ENCODE measurements at places on chromosomes 1 and 21. TPM values are rescaled to one million over a fixed set of nuclear protein-coding genes. Genes with fewer than 3 reads are reported as not detected.

Gene LRRC71
- not detected for total RNA-seq

Gene FCGR3A
- total RNA-seq = 0.17 TPM

Gene FOXD3
- total RNA-seq = 0.17 TPM

Gene MEX3A
- 6.1 TPM for total RNA-seq

Gene NOS1AP
- 5.3 TPM for total RNA-seq

Gene ALPL
- 0.61 TPM for total RNA-seq

Gene EFCAB7
- total RNA-seq = 6.0 TPM

Gene ASAP3
- total RNA-seq = 19.7 TPM

DNA sequence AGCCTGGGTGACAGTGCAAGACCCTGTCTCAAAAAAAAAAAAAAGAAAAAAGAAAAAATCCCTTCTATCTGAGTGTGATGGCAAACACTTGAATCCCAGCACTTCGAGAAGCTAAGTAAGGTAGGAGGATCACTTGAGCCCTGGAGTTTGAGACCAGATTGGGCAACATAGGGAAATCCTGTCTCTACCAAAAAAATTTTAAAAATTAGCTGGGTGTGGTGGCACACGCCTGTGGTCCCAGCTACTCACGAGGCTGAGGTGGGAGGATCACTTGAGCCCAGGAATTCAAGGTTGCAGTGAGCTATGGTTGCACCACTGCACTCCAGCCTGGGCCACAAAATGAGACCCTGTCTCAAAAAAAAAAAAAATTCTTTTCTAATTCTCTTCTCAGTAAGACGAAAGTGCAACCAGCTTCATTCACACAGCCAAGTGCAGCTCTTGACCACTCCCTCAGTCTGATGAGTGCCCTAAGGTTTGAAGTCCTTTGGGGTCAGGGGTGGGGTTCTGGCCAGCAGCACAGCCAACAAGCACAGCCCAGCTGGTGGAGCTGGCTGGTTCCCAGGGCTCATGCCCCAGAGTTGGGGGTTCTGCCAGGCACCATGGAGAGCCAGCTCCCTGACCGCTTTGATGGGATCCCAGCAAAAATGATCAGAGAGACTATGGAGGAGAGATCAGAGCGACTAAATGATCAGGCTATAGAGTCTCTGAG, 8.0 kb downstream of the SLC2A5 start:
- no peak for DNase-seq

GRCh38 chr1:174700775-174701174, 253.0 kb downstream of the GPR52 start:
- no peak for DNase-seq

- no peak for DNase-seq
Measured at GRCh38 chr1:91712981-91713841, 172.7 kb downstream of the TGFBR3 start.

GRCh38 chr1:8267307-8267706, 50.6 kb upstream of the SLC45A1 start:
- no peak for DNase-seq

- DNase-seq = no peak
Measured at GRCh38 chr1:55249646-55250398, 34.7 kb upstream of the USP24 start.

DNA sequence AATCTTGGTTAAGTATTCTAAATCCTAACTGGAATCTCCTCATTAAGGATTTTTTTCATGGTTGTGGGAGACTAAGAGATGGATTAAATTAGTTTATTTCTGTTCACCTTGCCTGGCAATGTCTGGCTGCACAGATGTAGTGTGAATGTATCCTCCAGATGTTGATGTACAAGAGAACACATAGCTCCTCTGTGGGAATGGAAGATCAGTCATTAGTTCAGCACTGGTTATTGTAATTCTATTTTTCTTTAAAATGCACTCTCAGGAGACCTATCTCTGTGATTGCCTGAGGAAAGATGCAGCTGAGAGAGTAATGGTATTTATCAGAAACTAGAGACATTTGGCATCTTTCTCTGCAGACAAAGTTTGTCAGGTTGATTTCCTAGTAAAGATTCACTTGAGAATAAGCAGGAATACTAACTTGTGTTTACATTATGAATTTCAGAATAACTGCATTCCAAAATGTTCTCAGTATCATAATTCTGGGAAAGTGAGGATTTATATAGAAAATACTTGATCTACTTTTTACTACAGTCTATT, 178.6 kb downstream of the GIPC2 start:
- DNase-seq = no peak

DNA sequence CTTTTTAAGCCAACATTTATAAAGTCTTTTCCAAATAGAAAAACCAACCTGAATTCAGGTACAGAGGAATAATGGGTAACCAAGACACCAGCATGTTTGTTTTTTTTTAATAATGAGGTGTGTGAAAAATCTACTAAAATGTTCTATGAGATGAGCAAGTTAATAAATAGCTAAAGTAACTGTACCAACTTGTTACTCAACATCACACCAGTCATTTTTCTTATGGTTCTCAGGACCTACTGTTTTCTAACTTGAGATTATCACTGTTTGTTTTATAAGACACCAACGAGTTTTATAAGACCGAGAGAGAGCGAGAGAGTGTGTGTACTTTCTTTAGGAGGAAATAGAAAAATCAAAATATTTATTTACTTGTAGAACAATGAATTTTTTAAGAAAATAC, 12.4 kb downstream of the ELK4 start:
- DNase-seq = no peak

DNA sequence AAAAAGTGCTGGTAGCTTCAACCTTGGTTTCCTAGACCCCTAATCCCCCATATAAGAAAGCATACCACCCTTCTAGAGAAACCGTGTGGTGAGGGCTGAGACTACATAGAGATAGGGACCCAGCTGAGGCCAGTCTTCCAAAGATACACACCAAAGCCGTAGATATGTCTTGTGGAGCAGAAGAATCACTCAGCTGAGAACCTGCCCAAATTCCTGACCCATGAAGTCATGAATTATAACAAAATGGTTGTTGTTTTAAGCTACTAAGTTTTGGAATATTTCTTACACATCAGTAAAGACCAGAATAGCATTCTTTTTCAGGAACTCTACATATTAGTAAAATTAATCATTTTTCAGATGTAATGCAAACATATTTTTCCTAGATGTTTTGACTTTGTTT, 3.3 kb upstream of the SNRPE start:
- no peak for DNase-seq

GRCh38 chr1:55474168-55474786, 259.1 kb upstream of the USP24 start:
- no peak for DNase-seq

- DNase-seq = no peak
Measured at GRCh38 chr1:21770201-21770600, 12.7 kb downstream of the USP48 start.

- DNase-seq = no peak
Measured at GRCh38 chr21:35036465-35037383, 12.4 kb downstream of the RUNX1 start.

DNA sequence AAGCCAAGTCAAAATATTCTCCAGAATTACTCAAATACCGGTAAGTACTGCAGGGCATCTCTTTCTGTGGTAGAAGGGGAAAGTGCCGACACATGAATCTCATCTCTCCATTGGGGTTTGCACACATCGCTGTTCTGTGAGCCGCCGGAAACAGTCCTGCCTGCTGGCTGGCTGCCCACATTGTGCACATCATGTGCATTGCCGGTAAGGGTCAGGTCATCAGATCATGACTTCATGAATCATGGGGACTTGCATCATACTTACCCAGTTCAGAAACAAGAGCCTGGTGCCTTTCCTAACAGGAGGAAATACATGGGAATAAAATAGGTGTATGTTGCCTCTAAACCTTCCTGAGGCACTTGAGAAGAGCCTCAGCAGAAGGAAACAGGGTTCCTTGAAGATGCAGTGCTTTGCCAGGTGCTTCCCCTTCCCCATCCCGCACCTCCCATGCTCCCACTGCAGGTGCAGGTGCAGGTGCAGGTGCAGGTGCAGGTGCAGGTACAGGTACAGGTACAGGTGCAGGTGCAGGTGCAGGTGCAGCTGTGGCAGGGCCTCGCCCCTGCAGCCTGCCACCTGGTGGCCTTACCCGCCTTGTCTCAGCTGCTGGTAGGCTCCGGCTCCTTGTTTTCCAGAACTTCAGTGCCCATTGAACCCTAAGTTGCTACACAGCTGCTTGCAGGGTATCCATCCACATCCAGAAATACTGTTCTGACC, 26.5 kb downstream of the GPR137B start:
- DNase-seq = no peak

DNA sequence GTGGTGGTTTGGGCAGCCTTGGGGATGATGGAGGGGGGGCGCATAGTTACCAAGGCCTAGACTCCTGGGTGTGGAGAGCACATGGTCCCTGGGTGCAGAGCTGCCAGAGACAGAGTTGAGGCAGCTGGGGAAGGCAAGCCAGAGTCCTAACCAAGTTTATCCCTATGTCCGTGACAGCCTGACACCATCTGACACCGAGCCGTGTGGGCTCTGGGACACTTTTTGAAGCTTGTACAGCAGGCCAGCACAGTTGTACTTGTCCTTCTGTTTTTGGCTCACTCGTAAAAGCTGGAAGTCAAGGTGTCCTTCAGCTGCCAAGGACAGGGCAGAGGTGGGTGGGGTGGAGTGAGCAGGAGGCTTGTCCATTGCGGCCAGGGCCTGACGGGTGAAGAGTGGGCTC, 28.5 kb downstream of the SLC26A9 start:
- DNase-seq = no peak

DNA sequence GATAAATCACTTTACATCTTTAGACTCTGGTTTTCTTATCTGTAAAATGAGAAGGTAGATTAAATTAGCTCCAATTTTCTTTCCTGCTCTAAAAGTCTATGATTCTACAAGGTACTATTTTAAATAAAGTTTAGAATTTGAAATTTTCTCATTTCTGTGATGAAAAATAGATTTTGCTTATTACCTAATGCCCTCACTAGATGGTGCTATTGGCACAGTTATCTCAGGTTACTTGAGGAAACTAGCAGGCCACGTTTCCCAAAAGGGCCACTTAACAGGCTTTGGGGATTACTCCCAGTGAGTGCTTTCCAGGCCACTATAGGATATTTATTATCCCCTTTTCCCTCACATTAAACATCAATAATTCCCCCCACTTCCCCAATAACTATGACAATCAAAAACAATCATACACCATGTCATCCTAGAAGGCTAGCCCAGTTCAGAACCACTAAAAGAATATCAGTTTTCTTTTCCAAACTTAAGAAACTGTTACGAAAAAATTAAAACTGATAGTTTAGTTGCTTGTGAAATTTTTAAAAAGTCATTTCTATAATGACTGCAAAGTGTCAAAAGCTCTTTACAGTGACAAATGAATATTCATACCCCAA, 30.6 kb downstream of the OMA1 start:
- DNase-seq = peak; percentile 69

- DNase-seq = no peak
Measured at GRCh38 chr1:90708826-90709225, 8.3 kb downstream of the BARHL2 start.

DNA sequence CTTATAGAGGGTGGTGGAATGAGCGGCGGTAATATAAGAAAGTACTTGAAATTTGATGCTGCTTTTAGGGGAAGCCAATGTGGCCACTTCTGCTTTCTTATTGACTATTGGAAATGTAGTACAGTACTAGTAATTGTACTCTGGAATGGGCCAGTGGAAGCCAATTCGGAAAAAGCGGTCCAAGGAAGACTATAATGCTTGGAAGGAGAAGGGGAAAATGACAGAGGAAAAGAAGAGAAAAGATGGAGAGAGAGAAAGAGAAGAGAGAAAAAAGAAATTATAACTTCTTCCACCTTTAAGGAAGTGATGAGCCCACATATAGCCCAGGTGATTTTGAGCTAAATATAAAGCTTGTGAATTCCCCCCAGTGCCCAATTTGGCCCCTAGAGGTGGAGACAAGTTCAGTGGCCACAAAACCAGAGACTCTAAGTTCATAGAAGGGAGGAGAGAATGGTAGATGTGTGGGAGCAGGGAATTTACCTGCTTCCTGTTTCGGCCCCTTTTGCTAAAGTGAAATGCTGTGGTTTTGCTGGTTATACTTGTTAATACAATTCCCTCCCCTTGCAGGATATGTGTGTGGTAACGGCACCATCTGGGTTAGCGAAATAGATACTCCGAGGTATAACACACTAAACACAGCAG, 35.7 kb upstream of the DUSP10 start:
- DNase-seq = no peak

DNA sequence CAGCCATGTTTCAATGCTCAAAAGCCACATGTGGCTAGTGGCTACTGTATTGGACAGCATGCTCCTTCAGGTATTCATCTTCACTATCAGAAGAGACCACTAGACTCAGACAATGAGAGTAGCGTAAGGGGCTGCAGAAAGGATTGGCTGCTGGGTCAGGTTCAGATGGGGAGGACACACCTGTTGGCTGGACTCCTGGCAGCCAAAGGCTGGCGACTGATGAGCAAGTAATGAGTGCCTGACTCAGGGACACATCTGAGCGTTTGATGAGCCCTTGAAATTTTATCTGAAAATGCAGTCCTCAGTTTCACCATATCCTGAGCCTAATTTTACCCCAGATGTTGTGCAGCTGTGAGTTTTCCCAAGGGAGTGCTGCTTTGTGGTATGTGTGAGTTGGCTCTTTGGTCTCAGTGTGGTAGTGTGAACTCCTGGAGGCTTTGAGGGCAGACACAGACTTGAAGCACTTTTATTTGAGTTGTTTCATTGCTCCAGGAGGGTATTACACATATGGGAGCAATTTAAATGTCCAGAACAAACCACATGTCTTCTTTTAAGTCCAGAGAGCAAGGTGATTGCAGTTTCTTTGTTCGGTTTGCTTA, 9.6 kb downstream of the ST6GALNAC3 start:
- no peak for DNase-seq

DNA sequence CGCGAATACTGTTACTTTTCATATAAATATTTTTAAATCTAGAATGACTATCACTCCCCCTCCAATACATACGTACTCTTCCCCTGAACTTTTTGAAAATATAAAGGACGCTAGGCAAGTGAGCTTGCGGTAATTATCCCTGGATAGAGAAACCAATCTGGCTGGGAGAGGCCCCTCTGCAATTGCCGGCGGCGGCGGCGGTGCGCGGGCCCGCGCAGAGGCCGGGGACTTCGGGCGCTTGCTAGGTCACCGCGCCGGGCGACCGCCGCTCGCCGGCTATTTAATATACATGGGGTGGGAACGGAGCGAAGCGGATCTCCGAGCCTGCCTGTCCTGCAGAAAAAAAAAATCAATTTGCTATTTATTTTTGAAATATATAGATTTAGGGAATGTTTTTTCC, 416.3 kb upstream of the ESRRG start:
- no peak for DNase-seq

DNA sequence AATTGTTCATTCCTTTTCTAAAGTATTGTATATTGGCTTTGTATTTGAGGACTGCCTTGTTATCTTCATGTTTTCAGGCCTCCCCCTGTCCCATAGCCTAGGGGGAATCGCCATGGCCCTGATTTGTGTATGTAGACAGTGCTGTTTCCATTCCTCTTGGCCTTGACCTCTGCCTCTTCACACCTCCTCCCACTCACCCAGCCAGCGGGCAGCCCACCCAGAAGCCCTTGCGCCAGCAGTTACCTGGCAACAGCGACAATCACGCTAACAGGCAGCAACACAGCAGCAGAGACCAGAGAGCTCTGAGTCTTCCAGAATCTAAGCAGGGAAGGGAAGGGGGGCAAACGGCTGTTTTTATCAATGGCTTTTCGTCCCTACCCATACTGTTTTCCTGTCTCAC, 50.0 kb upstream of the NPL start:
- DNase-seq = no peak

All from HCT116 (cell line).